ENCODE measurements at places on chromosomes 6 and 20.

DNA sequence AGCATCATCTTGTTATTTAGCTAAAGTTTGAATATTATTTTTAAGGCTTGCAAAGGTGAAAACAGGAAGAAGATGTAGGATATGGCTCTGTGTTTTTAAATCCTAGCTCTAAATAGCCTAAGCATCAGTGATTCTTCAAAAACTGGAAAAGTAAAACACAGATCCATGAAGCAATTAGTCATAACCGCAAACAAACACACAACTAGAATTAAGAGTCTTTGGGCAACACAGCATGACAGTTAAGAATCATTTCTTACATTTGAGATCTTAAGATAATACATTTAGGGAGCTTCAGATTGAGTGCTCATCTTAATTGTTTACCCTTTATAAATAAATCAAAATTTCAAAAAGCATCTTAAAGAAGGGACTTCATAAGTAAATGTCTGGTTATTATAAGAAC is 115.8 kb upstream of the MAP7 start:
- no peak for DNase-seq

- peak; percentile 57 for DNase-seq
Measured at GRCh38 chr6:164069350-164069990, 655.0 kb downstream of the QKI start.

GRCh38 chr6:3379482-3380060 is 77.3 kb downstream of the SLC22A23 start:
- no peak for DNase-seq

- peak; percentile 69 for DNase-seq
Measured at GRCh38 chr6:158938811-158939254, 61.2 kb downstream of the RSPH3 start.

GRCh38 chr20:62703853-62704228 is 4.8 kb upstream of the NTSR1 start:
- DNase-seq: no peak

GRCh38 chr6:101296169-101296960 is 97.1 kb upstream of the GRIK2 start:
- DNase-seq: peak; percentile 69

DNA sequence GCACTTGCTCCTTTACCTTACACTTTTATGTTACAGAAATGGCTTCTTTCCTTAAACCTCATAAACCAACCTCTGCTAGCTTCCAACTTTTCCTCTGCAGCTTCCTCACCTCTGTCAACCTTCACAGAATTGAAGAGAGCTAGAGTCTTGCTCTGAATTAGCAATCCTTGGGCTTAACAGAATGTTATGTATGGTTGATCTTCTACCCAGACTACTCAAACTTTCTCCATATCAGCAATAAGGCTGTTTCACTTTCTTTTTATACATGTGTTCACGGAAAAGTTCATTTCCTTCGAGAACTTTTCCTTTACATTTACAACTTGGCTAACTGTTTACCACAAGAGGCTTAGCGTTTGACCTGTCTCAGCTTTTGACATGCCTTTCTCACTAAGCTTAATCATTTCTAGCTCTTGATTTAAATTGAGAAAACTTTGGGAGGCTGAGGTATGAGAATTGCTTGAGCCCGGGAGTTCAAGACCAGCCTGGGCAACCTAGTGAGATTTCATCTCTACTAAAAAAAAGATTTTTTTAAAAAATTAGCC is 207.3 kb downstream of the BMP7 start:
- DNase-seq: no peak

DNA sequence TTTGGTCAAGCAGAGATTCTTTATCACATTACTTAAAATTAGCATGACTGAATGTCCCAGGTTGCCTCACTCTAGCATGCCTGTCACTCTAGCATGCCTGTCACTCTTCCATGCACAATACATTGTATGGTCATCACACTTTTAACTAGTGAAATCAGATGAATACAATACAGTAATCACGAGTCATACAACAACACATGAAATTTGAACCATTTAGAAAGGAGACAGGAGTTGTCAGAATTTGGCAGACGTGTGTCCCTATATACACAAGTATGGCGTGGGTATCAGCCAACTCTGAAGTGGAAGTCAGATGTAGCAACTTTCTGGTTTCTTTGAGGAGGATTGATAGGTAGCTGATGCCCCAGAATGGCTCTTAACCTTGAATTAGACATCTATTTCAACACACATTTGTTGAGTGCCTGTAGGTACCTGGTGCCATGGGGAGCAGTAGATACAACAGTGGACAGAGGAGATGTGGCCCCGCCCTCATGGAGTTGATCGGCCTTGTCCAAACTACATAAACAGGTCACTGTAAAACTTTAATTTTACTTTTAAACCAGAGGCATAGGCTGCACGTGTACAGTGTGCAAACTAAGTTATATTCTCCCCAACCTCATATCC is 116.1 kb upstream of the TIAM2 start:
- no peak for DNase-seq

- DNase-seq: no peak
Measured at GRCh38 chr6:37201726-37202125, 31.8 kb downstream of the PIM1 start.

- DNase-seq: peak; percentile 31
Measured at GRCh38 chr6:84825461-84825860, 61.1 kb upstream of the TBX18 start.

DNA sequence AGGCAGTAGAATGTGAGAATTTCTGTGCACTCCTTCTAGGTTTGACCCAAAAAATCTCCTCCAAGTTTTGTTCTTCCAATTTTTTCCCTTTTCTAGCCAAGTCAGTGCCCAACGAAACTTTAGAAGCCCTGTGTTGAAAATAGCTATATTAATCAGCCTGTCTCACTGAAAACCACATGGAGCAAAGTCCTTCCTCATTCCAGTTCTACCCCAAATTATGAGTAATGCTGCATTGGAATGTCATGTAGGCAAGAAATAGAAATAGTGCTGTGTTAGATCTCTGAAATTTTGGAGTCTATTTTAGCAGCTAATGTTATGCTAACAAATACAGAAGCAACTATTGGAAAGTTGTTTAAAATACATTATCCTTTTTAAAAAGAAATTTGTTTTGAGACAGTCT is 725.5 kb downstream of the TBC1D32 start:
- peak; percentile 0 for DNase-seq

- DNase-seq: no peak
Measured at GRCh38 chr6:21846541-21847451, 253.2 kb downstream of the SOX4 start.

DNA sequence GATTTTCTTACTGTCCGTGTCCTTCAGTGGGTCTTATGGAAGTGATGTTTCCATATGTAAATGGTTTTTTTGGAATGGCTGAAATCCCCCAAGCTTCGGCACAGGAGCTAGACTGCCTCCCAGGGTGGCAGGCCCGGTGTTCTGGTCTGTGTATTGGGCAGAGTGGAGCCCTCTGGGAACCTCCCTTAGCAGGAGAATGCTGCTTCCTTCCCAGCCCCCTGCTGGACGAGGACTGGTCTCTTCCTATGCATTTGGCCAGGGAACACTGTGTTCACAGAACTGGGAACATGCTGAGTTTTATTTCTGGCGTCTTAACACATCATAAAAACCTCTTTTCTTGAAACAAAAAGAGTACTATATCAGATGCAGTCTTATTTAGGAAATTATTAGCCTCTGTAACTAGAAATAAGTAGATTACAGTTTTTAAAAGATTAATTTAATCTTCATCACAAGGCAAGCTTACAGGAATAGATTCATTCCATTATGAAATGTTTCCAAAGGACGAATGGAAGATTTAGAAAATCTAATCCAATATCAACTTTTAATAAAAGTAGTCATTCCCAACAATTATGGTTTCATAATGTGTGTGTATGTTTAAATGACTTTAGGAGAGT is 56.6 kb downstream of the SYTL3 start:
- DNase-seq: peak; percentile 64

DNA sequence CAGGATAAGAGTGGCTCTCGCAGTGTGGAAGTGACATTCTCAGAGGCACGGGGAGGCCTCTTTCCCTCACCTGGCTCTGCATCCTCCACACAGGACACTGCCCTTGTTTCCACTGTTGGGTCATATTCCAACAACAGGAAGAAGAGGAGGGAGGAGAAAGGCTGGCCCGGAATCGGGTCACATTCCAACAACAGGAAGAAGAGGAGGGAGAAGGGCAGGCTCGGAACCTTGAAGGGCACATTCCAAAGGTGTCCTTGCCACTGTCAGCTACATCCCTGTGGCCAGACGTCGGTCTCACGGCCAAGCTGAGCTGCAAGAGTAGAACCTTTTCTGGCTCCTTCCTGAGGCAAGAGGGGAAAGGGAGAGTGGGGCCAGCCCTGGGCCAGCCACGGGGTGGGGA is 25.4 kb downstream of the CHRNA4 start:
- no peak for DNase-seq

GRCh38 chr20:33839591-33839990 is 28.4 kb downstream of the CHMP4B start:
- DNase-seq: no peak

GRCh38 chr20:62355516-62355877 is 11.6 kb downstream of the LAMA5 start:
- DNase-seq: peak; percentile 38

- DNase-seq: peak; percentile 72
Measured at GRCh38 chr6:106254636-106255035, 70.9 kb downstream of the ATG5 start.

- DNase-seq: no peak
Measured at GRCh38 chr6:85966828-85967227, 324.1 kb upstream of the SYNCRIP start.

- DNase-seq: no peak
Measured at GRCh38 chr6:11255610-11256009, 23.1 kb upstream of the NEDD9 start.

DNA sequence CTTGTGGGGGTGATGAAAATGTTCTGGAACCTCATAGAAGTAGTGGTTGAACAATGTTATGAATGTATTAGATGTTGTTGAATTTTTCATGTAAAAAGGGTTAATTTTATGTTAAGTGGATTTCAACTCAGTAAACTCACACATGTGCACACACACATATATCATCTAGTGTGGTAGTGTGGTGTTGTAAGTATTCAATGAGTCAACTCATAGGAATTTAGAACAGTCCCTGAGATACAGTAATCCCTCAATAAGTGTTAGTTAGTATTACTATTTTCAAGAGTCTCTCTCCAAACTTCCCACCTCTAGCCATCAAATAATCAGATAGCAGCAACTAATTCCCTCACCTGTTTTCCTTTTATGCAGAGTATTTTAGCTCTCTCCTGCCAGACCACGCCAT is 563.1 kb upstream of the JARID2 start:
- DNase-seq: peak; percentile 66

DNA sequence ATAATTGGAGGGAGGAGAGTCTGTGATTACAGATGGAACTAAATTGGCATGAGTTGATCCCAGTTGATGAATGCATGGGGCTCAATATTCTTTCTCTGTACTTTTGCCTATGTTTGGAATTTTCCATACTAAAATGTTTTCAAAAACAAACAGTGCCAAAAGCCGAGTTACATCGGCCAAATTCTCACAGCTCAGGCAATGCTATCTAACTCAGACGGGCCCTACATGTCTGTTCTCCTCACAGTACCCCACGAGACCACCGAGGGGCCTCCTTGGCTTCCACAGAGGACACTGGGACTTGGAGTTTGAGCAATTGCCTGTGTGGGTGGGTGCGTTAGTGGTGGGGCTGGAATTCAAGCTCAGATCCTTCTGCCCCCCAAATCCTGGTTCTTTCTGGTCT is 413.2 kb downstream of the CDH26 start:
- DNase-seq: no peak

GRCh38 chr6:156916130-156916801 is 139.1 kb downstream of the ARID1B start:
- no peak for DNase-seq

GRCh38 chr6:162032620-162033019 is 694.9 kb downstream of the PRKN start:
- no peak for DNase-seq

GRCh38 chr6:148693882-148694484 is 52.8 kb upstream of the UST start:
- DNase-seq: no peak

DNA sequence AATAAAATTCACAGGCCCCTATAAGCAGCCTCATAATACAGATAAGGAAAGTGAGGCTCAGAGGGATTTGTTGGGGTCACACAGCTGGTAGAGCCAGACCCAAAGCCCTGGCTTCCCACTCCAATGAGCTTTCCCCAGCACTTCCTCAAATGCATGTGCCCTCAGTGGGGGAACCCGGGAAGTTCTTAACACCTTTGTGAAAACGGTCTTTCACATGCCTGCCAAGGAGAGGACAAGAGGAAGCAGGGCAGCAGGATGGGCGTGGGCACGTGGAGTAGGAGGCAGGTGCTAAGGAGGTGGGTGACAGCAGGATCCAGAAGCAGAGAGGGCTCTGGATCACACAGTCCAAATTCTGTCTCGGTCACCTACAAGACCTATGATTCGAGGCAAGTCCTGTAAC is 598 bp downstream of the PI16 start:
- no peak for DNase-seq

DNA sequence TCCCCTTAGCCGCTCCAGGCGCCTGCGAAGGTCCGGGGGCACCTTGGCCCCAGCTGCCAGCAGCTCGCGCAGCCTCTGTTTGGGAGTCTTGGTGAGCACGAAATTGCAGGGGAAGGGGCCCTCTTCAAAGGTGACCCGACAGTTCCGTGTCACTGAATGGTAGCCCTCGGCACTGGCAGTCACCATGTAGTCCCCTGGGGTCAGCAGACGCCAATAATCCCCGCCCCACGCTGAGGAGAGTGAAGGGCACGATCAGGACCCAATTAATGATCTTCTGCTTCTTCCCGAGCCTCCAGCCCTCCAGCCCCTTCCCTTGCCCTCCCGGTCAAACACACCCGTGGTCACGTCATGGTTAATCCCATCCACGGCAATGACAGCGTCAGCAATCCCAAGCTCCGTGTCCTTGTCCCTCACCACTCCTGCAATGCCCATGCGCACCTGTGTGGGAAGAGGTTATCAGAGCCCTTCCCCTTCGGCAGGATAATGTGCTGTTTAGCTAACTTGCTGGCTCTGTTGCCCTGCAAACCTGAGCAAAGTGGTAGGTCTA is 6.2 kb downstream of the CPXM1 start:
- DNase-seq: no peak

GRCh38 chr20:15556869-15557268 is 1016.4 kb downstream of the KIF16B start:
- no peak for DNase-seq

- DNase-seq: peak; percentile 65
Measured at GRCh38 chr6:11094411-11094851, 797 bp downstream of the SMIM13 start.

DNA sequence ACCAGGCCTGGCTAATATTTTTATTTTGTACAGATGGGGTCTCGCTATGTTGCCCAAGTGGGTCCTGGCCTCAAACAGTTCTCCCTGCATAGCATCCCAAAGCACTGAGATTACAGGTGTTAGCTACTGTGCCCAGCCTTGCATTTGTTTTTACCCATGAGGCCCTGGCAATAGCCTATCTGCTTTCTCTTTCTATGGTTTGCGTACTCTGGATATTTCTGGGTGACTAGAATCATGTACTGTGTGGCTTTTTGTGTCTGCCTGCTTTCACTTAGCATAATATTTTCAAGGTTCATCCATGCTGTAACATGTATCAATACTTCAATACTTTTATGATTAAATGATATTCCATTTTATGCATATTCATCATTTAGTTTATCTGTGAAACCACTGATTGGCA is 451.7 kb downstream of the GRIK2 start:
- DNase-seq: no peak

All from EL (cell line).